ENCODE measurements at places on chromosomes 16 and 17.

DNA sequence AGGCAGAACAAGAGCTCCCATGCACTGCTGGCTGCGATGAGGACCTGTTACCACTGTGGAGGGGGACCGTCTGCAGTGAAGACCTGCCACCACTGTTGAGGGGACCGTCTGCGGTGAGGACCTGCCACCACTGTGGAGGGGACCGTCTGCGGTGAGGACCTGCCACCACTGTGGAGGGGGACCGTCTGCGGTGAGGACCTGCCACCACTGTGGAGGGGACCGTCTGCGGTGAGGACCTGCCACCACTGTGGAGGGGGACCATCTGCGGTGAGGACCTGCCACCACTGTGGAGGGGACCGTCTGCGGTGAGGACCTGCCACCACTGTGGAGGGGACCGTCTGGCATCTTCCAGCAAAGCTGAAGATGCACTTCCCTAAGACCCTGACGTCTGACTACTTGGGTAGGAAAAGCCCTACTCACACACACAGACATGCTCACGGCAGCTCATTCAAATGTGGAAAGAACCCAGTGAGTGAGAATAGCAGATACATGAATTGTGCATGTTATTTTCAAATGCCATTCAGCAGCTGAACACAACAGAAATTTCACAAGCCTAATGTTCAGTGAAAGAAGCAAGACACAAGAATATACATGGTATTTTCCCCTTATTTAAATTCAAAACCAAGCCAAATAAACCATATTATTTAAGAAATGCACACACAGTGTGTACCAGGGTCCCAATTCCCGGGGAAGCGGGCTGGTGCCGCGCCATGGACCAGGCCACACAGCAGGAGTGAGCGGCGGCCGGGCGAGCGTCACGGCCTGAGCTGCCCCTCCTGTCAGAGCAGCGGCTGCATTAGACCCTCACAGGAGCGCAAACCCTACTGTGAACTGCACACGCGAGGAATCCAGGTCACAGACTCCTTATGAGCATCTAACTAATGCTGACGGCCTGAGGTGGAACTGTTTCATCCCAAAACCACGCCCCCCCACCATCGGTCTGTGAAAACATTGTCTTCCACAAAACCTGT lies 64.2 kb upstream of the METRNL start:
- DNase-seq, result no peak

DNA sequence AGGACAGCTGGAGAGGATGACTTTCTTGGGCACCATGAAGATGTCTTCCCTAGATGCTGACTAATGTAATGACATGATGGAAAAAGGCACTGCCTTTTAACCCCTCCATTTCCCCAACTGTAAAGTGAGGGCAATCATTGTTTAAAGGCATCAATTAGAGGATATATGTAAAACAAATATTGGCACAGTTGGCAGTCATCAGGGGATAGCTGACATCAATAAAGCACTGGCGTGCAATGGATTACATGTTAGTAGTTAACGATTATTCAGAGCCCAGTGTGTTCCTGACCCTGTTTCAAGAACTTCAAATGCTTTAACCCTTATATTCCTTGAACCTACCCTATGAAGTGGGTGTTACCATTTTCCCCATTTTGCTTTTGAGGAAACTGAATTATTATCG lies 100.7 kb downstream of the TMEM114 start:
- DNase-seq, result no peak

GRCh38 chr16:20866801-20867200 lies 33.4 kb downstream of the DCUN1D3 start:
- DNase-seq, result no peak

GRCh38 chr16:49664221-49665215 lies 191.4 kb downstream of the ZNF423 start:
- DNase-seq, result no peak

GRCh38 chr17:57677858-57678257 lies 67.2 kb downstream of the CCDC182 start:
- no peak for DNase-seq

GRCh38 chr17:46023783-46024388 lies 24.8 kb downstream of the STH start:
- DNase-seq, result no peak
